NCI-H187 treated with DMSO at 0.1 percent for 48 hours (cell line): ENCODE measurements at places on chromosomes 2 and 18.

DNA sequence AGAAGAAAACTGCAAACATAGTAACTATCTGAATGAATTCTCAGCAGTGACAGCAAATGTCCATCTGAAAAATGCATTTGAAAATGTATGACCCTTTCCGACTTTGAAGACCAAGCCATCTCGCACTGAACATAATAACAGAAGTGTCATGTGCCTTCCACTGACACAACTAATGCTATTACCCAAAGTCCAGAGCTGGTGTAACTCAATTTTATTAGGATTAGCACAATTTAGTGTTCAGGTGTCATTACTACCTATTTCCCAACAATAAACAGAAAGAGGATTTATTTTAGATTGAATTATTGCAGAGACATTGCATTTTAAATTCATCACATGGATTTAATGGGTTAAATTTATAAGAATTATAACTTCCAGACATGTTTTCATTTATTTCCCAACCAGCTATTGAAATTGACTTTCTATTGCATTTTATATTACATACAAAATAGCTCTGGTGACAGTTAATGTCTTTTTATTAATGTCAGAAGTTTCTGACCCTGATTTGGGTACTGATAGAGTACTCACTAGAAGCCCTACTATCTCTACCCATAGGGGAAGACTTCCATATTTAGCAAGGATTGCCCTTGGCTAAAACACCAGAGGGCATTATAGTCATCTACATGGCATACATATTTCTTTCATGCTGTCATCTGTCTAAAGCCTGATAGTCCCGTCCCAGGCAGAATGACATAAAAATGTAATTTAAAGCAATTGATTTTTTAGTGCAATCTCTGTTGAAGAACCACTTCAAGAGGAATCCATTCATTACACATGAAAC lies 7.0 kb upstream of the STK39 start:
- DNase-seq, result no peak

- DNase-seq, result no peak
These were observed 40.0 kb upstream of the VPS54 start for GRCh38 chr2:64059270-64059669.

- no peak for DNase-seq
These were observed 115.2 kb downstream of the TTC32 start for GRCh38 chr2:19786408-19787058.

GRCh38 chr18:58813105-58813504 lies 51.6 kb upstream of the ZNF532 start:
- DNase-seq, result no peak

DNA sequence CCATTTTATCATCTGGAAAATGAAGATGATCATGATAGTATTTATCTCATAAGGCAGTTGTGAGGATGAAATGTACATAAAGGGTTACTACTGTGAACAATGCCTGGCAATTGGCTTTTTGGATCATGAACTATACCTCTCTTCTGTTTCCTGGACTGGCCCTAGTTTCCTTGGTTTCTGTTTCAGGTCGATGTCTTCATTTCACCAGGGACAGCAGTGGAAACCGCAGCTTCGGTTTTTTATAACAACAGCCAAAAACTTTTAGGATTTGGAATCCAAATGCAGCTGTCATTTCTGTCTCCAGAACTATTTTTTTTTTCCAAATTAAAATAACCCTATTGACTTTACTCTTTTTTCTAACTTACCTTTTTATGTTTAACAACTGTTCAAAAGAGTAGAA lies 425.1 kb downstream of the RND3 start:
- DNase-seq, result no peak

GRCh38 chr2:219469186-219469724 lies 29.4 kb upstream of the GMPPA start:
- no peak for DNase-seq

- DNase-seq, result no peak
These were observed 10.6 kb downstream of the SCG2 start for GRCh38 chr2:223591596-223591995.

- DNase-seq, result no peak
These were observed 88.7 kb downstream of the MYO1B start for GRCh38 chr2:191333911-191334357.

GRCh38 chr2:119490653-119491195 lies 33.6 kb downstream of the SCTR start:
- no peak for DNase-seq

DNA sequence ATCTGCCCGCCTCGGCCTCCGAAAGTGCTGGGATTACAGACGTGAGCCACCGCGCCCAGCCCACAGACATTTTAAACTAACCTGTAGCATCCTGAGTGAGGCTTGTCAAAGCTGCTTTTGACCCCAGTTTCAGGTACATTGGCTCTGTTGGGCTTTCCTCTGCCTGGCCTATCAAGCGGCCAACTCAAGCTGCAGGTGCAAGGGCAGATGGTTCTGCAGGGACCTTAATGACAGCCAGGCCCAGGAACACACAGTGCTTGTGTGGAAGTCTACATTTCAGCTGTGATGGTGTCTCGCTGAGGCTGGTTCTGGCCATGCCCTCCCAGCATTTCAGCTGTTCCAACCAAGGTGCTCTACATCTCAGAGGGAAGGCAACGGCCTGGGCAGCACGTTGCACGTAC lies 18.4 kb downstream of the INPP4A start:
- DNase-seq, result no peak

GRCh38 chr2:171004363-171004762 lies 75.3 kb downstream of the GORASP2 start:
- no peak for DNase-seq

- DNase-seq, result no peak
These were observed 35.7 kb upstream of the RAB1A start for GRCh38 chr2:65165558-65165957.

GRCh38 chr2:48343571-48344440 lies 186.1 kb upstream of the STON1 start:
- DNase-seq, result no peak

GRCh38 chr18:24754583-24755253 lies 294.3 kb downstream of the HRH4 start:
- no peak for DNase-seq

- peak; percentile 20 for DNase-seq
These were observed at the start of gene COMMD1 for GRCh38 chr2:61905372-61906185. Gene COMMD1, plus strand, starts transcription at chr2:61905674. Its CDS starts 5 bp downstream, at chr2:61905679.

DNA sequence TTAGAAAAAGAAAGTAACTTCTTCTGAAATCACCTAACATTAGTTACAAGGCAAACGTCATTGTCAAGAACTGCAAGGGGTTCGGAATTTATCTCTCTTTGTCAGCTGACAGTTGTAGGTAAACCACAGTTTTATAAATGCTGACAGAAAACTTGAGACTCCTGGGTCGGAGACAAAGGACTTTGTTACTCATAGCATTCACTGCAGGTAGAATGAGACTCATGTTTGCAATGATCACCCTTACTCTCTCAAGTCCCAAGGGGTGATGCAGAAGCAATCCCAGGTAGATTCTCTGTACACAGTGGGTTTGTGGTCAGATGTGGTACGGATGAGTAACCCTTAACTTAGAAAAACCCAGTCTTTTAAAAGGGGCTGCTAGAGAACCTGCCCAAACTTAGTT lies 757.8 kb downstream of the TRIB2 start:
- no peak for DNase-seq

GRCh38 chr2:85231468-85231805 lies 96.4 kb downstream of the TGOLN2 start:
- DNase-seq, result no peak

DNA sequence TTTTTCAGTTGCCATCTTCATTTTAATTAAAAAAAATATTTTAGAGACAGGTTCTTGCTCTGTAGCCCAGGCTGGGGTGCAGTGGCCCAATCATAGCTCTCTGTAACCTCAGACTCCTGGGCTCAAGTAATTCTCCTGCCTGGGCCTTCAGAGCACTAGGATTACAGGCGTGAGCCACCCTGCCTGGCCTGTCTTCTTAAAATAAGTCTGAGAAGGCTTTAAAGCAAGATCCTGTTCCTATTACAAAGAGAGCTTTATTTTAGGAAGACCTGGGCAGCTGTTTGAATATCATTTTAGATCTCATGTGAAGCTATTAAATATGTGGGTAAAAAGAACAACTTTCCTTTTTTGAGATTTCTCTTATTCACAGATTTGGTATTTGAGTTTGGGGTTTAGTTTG lies 1.5 kb downstream of the FAM228A start:
- no peak for DNase-seq

GRCh38 chr2:71472019-71472418 lies 18.7 kb downstream of the DYSF start:
- no peak for DNase-seq

GRCh38 chr2:196823750-196824522 lies 14.8 kb upstream of the C2orf66 start:
- DNase-seq, result no peak

DNA sequence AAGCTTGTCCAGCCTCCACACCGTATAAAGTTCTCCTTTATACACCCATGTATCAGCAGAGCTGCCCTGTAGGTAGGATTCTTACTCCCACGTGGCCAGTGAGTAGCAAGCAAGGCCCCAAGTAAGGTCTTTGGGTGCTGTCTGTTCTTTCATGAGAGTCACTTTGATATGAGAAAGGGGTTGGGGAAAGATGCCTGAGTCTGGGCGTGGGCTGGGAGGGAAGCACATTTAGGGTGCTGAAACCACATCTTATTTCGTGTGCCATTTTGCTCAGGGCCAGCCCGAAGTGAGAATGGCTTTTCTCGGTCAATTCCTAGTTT lies 436 bp upstream of the ITPRIPL1 start:
- DNase-seq, result no peak

GRCh38 chr2:6069381-6069780 lies 377.2 kb downstream of the SOX11 start:
- DNase-seq, result peak; percentile 94

GRCh38 chr2:192484903-192485302 lies 290.2 kb upstream of the TMEFF2 start:
- DNase-seq, result no peak

DNA sequence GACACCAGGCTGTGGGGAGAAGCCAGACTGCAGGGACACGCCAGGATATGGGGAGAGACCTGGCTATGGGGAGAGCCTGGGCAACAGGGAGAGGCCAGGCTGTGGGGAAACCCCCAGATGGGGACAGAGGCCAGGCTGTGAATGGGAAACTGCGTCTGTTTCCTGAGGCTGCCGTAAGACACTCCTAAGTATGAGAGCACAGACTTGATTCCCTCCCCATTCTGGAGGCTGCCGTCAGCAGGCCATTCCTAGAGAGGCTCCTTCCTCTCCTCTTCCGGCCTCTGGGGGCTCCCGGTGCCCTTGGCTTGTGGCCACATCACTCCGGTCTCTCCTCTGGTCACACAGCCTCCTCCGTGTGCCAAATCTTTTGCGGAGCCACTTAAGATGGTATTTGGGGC lies 32.3 kb downstream of the ADI1 start:
- DNase-seq, result no peak

DNA sequence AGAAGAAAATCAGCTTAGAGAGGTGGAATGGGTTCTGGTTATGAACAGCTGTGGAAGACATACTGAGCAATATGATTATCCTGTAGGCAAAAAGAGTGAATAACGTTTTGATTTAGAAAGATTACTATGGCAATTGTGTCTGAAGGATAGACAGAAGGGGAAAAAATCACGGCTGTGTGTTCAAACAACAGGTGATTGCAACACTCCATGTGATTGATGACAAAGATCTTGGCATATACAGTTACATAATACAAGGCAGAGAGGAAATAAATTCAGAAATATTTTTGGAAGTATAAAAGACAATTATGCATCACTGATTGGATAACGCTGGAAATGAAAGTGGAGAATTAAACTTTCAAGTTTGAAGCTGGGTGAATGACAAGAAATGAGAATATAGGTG lies 58.5 kb upstream of the KCNJ3 start:
- no peak for DNase-seq

DNA sequence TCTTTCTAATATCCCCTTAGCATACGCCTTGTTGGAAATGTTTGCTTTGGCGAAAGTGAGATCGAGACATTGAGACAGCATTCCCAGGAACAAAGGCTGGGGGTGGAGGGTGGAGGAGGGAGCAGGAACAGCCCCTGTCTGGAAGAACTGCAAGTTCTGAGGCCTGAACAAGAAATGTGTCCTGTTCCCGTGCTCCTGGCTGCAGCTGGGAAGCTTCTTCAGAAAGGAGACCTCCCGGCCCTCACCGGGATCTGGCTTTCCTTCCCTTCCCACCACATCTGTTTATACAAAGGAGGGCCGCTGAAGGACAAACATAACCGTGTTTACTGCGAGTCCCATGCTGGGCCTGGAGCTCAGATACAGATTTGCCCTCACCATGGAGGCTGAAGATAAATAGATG lies 35.9 kb downstream of the AFF3 start:
- no peak for DNase-seq

DNA sequence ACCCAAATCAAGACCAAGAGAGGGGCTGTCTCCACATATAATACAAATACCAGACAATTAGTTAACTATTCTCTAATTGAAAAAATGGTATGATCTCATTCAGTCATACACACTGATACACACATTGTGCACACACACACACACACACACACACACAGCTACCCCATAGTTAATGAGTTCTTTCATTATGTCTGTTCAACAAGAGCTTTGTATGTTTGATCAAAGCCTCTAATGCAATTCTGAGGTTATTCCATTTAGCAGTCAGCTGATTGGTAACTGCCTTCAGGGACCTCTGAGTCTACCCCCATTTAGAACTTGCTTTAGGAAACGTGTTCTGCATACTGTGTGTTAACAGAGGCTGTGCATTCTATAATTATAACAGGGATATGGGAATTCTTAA lies 741.4 kb upstream of the LRRTM4 start:
- DNase-seq, result no peak

DNA sequence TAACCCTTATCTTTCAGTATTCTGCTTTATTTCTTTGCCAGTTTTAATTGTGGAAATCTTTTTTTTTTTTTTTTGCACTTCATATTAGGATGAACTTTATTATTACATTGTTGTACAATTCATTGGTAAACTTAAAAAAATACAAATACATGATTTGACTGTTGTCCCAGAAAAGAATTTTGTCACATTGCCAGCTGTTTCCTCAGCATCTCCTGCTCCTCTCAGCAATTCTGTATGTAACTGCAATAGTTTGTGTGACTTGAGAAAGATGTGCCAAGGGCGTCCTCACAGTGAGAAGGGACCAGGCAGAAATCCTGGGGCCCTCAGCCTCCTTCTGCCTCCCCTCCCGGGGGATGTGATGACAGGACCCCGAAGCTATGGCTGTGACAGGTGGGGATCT lies 254.4 kb downstream of the NBAS start:
- no peak for DNase-seq

- no peak for DNase-seq
These were observed 19.0 kb upstream of the GALR1 start for GRCh38 chr18:77230645-77231044.

DNA sequence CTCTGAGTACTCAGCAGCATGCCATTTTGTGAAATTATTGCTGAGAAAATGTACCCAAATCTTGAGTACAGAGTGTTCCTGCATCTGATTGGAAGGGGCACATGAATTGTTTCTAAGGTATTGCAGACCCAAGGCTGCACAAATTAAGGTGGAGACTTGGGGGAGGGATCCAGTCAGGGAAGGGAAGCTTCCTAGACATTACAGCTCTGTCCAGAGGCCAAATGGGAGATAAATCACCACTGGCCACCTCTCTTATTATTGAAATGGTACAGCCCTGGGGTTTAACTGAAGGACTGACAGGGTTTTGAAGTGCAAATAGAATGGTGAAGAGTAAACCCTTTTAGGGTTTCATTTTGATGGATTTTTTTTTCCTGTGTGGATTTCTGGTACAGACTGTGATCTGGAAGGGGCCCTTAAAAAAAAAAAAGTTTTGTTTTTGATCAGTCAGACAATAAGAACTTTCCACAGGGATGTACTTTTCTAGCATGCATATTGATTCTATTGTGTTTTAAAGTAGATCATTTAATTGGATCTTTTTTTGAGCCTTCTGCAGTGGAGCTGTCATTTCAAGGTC lies 119.4 kb downstream of the GREB1L start:
- no peak for DNase-seq

- no peak for DNase-seq
These were observed 30.4 kb downstream of the SERTAD2 start for GRCh38 chr2:64623242-64623850.
